Muscle of back (tissue), 13 donors: ENCODE measurements at places on chromosomes 13 and 19. TPM values are rescaled to one million over a fixed set of nuclear protein-coding genes. Genes with fewer than 3 reads are reported as not detected.

ZNF383 gene
- 9.3 TPM for polyA plus RNA-seq

RAB20 gene
- 3.1 TPM for polyA plus RNA-seq

ZNF772 gene
- 10.5 TPM for polyA plus RNA-seq

ZNF677 gene
- 33.5 TPM for polyA plus RNA-seq

POMP gene
- 70.2 TPM for polyA plus RNA-seq
